ENCODE measurements at places on chromosomes 2 and 18.

DNA sequence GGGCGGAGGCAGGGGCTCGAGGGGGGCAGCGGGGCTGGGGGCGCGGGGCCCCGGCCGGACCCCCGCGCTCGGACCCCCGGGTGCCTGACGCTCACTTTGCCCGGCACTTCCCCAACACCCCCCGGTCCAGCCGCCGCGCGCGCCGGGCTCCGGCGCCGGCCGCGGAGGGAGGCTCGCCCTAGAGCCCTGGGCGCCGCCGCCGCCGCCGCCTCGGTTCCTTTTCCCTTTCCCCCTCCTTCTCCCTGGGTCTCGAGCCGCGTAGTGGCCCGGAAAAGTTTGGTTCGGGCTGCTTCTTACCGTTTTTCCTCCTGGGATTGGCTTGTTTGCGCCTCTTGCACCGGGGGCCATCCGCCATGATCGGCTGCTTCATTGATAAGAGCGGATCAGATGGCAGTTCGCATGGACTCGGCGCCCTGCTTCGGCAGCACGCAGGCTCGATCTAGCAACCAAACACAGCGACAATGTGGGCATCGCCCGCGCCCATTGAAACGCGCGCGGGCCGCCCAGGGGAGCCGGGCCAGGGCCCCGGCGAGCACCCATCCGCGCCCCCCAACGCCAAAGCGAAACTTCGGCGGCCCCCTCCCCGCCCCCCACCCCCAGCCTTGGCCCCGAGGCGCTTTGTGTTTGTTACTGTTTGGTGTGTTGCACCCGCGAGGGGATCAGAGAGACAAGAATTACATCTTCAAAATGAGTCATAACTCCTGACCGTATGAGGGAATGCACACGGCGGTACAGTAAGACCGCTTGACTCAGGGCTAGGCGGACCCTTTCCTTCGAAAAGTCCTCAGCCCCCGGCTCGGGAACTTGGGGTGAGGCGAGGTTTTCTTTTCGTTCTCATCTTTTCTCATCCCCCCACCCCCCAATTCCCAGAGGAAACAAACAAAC, 2.7 kb downstream of the ZEB2 start:
- peak; percentile 56 for DNase-seq

- DNase-seq: no peak
Observed at GRCh38 chr18:434410-434809, 66.1 kb downstream of the COLEC12 start.

DNA sequence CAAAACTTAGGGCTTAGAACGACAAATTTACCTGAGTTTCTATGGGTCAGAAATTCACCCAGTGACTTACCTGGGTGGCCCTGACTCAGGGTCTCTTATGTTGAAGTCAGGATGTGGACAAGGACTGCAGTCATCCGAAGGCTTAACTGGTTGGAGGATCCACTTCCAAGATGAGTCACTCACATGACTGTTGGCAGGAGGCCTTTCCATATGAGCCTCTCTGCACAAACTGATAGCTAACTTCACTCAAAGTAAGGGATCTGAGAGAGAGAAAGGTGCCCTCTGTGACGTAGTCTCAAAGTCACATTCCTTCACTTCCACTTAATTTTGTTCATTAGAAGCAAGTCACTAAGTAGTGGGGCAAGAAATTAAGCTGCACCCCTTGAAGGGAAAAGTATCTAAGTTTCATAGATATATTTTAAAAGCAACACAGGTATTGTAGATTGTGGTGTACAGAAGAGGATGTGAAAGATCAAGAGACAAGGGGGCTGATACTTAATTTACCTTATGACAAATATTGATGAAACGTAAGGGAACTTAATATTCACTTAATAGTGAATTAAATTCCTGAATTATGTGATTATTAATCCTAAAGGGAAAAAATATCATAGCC, 48.4 kb downstream of the TANK start:
- peak; percentile 57 for DNase-seq

DNA sequence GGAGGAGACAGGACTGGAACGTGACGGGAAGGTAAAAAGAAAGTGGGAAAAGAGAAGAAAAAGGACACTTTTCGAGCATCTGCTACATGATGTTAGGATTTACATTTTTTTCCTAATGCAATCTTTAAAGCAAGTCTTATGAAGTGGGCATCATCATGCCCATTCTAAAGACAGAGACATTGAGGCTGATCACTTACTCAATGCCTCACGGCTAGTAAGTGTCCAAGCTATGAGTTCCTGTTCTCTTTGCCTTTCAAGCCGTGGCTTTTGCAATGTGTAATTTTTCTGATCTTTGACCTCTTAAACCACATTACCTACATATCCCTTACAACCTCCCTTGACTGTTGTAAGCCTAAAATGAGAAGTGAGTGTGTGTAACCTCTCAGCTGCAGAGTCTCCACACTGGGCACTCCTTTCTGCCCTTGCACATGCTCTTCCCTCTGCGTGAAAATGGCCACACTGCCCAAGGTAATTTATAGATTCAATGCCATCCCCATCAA, 649.2 kb downstream of the RNF144A start:
- DNase-seq: no peak

DNA sequence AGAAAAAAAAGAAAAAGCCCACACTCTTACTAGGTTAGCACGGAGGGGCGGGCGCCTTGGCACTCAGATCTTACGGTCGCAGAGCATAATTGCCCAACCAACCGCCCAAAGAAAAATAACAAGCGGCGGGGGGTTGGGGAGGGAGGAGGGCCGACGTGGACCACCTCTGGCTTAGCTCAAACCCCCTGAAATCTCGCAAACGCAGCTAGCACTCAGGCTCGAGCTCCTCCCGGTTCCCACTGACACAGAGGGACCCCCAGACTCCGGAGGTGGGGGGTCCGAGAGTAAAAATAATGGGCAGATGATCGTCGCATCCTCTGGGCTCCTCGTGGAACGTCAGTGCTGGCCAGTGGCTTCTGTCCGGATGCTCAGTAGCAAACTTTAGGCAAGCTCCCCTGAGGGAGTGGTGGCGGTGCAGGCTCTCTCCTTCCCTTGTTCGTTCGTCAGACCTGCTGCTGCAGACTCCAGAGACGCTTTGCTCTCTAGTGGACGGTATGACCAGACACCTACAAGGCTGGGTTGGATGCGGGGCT, 12.0 kb downstream of the CATIP start:
- no peak for DNase-seq

- no peak for DNase-seq
Observed at GRCh38 chr2:43898838-43899346, 60.1 kb downstream of the ABCG8 start.

DNA sequence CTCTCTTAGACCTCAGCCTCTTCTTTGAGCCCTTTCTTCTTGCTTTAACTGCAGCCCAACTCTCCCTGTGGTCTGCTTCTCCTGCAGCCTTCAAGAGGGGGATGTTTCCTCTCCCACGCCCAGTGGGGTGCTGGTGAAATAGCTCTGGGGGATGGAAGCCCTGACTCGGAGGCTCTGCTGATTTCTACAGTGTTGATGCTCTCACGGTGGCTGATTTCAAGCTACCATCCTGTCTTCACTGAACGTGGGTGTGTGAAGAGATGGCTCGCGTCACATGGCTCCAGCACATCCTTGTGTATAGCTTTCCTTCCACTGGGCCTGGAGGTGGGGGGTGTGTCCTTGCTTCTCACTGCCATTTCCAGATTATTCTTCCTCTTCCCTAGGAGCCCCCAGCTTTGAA, 20.0 kb downstream of the MPP4 start:
- no peak for DNase-seq

- DNase-seq: no peak
Observed at GRCh38 chr2:38601463-38602135, 1.1 kb downstream of the HNRNPLL start.

DNA sequence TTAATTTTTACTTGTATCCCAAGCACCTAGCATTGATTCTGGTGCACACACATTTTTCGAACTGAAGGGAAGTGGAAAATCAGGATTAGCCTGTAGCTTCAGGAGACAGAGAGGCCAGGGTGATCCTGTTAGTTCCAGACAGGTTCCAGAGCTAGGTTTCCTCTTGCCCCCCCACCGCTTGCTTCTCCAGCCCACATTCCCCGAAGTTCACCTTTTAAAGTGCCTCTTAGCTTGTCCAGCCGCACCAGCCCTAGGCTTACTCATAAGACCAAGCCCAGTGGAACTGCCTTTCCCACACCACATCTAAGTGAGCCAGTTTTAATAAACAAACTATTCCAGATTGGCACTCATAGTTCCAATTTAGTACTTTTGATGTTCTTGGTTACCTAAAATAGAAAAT, 898.6 kb upstream of the KLHL29 start:
- no peak for DNase-seq

GRCh38 chr2:226020176-226020575, 620.7 kb downstream of the NYAP2 start:
- no peak for DNase-seq

- no peak for DNase-seq
Observed at GRCh38 chr18:12904012-12904516, 20.0 kb upstream of the PTPN2 start.

- DNase-seq: no peak
Observed at GRCh38 chr2:84942964-84943421, 28.0 kb upstream of the KCMF1 start.

GRCh38 chr2:70509565-70509964, 44.1 kb downstream of the TGFA start:
- no peak for DNase-seq

DNA sequence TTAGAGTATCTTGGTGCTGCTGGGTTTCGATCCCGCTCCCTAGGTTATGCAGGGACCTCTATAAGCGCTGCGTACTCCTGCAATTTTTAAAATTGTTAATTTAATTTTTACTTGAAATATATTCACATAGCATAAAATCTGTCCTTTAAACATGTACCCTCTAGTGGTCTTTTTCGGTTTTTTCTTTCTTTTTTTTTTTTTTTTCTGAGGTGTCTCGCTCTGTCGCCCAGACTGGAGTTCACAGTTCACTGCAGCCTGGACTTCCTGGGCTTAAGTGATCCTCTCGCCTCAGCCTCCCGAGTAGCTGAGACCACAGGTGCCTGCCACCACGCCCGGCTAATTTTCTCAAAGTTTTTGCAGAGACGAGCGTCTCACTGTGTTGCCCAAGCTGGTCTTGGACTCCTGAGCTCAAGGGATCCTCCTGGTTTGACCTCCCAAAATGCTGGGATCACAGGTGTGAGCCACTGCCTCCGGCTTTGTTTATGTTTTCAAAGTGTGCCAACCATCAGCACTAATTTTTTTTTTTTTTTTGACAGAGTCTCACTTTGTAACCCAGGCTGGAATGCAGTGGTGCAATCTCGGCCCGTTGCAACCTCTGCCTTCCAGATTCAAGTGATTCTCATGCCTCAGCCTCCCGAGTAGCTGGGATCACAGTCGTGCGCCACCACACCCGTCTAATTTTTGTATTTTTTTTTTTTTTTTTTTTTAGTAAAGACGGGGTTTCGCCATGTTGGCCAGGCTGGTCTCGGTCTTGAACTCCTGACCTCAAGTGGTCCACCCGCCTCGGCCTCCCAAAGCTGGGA, 585 bp upstream of the MOB1A start:
- no peak for DNase-seq

DNA sequence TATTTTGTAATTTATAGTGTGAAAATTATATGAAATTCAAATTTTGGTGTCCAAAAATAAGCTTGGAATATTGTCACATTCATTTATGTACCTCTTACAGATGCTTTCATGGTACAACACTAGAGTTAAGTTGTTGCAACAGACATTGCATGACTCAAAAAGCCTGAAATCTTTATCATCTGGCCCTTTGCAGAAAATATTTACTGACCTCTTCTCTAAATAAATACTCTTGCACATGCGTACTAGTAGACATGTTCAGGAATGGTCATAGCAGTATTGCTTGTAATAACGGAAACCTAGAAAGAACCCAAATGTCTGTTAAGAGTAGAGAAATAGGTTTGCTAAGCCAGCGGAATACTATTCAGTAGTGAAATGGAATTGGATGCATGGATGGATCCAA, 60.4 kb downstream of the GALNT1 start:
- DNase-seq: no peak

DNA sequence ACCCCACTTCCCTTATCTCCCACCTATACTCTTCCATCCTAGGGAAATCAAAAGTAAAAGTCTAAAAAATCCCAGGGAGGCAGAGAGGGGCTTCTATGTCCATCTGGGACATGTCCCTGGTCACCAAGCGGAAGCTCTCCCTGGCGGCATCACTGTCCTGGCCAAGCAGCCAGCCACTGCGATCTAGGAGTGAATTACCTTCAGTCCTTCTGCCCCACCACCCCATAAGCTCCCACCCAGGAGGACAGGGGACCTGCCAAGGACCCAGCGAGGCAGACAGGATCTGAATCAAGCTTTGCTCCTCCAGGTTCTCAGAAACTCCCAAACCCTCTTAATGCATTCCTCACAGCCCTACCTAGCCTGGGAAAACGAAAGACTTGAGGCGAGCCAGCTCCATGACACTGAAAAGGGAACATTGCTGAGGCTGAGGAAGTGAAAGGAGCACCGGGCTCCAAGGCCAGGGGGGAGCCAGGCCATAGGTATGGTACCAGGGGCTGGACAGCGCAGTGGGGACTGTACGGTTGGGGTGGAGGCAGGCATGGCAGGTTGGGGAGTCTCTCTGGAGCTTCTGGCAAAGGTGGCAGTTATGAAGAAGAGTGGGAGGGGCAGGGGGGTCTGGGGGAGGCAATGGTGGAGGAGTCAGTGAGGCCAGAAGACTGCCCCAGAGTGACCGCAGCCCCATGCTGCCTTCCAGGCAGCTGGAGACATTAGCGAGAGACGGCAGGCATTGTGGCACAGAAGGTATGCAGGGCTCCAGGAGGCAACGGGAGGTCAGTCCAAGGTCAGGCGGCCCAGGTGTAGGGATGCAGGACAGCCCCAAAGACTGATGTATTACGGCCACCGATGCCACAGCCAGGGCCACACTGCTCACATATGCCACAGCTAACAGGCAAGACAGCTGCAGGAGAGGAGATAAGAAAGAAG, 2.7 kb upstream of the SLC23A3 start:
- no peak for DNase-seq

DNA sequence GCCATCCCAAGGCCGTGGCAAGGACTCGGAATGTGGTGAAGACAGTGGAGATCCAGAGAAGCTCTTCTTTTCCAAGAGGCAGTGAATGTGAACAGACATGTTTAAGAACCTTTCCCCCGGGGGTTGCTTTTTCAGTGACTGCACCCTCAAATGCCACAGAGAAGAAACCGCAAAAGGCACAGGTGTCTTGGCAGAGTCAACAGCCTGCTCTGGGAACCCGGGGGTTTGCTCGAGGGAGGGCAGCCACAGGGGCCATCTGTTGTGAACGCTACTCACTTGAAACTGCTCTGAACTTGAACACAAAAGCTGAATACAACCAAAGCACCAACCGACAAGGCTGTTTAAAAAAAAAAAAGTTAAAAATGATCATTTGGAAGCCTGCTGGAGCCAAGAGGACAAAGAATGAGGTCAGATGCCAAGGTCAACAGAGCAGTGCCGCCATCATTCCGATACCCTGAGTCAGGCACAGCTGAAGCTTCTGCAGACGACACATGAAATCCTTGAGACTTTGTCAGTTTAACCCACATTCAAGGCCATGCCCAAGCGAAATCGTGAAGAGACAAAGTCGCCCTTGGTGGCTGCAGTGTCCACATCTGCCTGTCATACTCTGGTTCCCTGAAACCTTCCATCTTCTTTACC, 47.4 kb downstream of the PSMG2 start:
- peak; percentile 13 for DNase-seq

DNA sequence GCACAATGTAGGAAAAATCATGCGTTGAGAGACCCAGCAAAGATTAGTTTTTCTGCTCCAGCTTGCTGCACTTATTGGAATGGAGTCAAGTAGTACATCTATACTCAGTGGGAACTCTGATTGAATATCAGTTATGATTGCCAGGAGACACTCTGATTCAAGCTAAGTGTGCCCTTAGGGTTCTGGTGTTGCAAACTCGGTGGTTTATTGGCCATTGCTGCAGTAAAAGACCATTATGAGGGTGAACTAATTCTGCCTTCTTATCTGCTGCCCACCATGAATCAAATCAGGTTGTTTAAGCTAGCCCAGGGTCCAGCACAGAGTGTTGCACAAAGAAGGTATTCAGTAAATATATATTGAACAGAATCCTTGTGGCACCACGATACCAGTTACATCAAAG, 74.8 kb upstream of the GLS start:
- DNase-seq: no peak

Measured in NCI-H446 (cell line).